Body of pancreas (tissue), 4 donors: ENCODE measurements at places on chromosomes 12 and 14. TPM values are rescaled to one million over a fixed set of nuclear protein-coding genes. Genes with fewer than 3 reads are reported as not detected.

- peak; percentile 55 for DNase-seq
- no peaks in the 10 kb centered on the region for H3K36me3 ChIP-seq
- H3K27me3 ChIP-seq, result no peaks in the 10 kb centered on the region
- no peaks in the 10 kb centered on the region for H3K4me1 ChIP-seq
- H3K27ac ChIP-seq, result no peak overlapping the region
- H3K4me3 ChIP-seq, result no peak overlapping the region
These were observed 44.0 kb upstream of the REP15 start for GRCh38 chr12:27652174-27652763.

DNA sequence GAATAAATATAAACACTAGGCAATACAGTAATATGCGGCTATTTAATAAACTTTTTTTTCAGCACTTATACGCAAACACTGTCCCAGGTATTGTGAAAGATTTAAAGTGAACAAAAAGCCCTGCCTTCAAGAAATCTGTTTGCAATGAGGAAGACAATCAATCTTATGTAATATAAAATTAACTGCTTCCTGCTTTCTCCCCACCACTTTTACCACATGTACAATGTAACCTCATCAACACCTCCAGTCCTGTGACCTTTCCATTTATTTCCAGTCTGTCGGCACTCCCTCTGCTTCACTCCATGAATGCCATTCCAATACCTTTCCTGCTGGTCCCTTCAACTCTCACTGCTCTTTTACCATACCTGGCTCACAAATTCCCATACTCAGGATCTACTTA, 10.5 kb downstream of the SNX6 start:
- DNase-seq, result no peak
- no peaks in the 10 kb centered on the region for H3K4me1 ChIP-seq
- H3K27me3 ChIP-seq, result no peaks in the 10 kb centered on the region

- no peaks in the 10 kb centered on the region for H3K36me3 ChIP-seq
- H3K4me3 ChIP-seq, result no peak overlapping the region
- H3K27me3 ChIP-seq, result no peaks in the 10 kb centered on the region
- no peak overlapping the region for H3K27ac ChIP-seq
These were observed 129.3 kb upstream of the RAP1B start for GRCh38 chr12:68481181-68481941.

DNA sequence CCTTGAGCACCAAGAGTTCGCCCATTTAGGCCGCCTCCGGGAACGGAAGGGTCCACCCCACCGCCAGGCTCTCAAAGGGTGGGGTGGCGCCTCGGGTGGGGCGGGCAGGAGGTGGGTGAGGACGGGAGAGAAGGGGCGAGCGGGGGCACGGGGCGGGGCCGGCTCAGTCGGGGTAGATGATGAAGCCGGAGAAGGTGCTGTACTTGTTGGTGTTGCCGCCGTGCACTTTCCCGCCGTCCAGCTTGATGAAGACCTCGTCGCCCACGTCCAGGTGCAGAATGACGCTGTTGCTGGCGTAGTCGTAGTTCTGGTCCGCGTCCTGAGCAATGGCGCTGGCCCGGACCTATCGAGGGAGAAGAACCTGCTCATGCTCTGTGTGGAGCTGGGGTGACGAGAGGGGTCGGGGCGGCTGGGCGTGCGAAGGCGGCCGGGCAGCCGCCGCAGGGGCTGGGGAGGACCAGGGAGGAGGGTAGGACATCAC, 4.1 kb downstream of the C1QL4 start:
- H3K27ac ChIP-seq, result no peak overlapping the region
- DNase-seq, result no peak
- peaks cover 14% of the 10 kb centered on the region for H3K27me3 ChIP-seq
- peaks cover 22% of the 10 kb centered on the region for H3K4me1 ChIP-seq
- H3K4me3 ChIP-seq, result no peak overlapping the region

DNA sequence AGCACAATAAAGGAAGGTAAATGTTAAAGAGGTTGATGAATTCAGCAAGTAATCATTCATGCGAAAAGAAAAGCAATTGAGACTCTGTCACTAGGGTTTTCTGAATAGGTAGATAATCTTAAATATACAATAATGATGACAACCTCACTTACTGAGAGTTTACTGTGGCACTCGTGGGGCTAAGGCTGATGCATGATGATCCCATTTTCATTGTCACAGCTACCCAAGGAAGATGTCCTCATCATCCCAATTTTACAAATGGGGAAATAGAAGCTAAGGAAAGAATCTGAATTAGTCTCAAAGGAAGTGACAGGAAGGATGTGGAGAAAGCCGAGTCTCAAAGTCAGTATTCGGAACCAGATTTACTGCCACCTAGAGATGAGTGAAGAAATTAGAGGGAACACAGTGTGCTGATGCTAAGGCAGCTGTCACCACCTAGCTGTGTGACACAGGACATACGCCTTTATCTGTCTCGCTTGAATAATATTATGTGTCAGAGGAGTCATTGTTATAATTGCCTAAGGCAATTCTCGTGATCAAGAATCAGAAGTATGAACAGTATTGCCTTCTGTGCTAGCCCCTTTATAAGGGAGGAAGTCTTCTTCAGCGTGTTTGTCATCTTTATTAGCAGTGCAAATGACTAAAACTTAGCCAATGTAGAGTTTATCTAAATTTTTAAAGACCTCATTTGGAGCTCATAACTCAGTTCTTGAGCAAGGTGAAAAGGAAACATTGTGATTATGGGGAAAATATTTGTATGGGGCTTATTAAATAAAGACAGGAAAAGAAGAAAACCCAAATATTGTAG, 63.2 kb downstream of the ERGIC2 start:
- no peak overlapping the region for H3K4me3 ChIP-seq
- DNase-seq, result peak; percentile 35

DNA sequence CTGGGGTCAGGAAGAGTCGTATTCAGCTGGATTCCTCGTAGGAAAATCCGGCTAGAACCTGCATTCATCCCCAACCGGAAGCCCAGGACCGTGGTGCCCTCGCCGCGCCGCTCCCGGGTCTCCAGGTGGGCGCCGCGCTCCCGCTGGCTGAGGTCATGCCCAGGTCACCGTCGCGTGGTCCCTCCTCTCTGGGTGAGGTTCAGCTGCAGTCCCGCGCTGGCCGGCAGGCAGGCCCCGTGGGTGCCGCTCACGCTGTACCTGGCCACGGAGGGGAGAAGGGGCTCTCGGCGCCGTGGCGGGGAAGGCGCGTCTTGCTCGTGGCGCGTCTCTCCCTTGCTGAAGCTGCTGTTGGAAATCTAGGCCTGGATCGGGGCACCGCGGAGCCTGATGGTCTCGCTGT, 44.5 kb downstream of the LRTM2 start:
- no peaks in the 10 kb centered on the region for H3K4me1 ChIP-seq
- peaks cover 8% of the 10 kb centered on the region for H3K27me3 ChIP-seq
- H3K27ac ChIP-seq, result no peak overlapping the region
- no peaks in the 10 kb centered on the region for H3K36me3 ChIP-seq
- no peak for DNase-seq

The CPNE6 gene
- not detected for total RNA-seq

The P2RX2 gene
- 1.0 TPM for total RNA-seq

The GPR132 gene
- 1.0 TPM for total RNA-seq

The PMCH gene
- not detected for total RNA-seq

The DAO gene
- not detected for total RNA-seq
